ENCODE measurements at places on chromosomes 12 and 14.

- DNase-seq: no peak
Observed at GRCh38 chr12:89693639-89694202, 14.9 kb downstream of the ATP2B1 start.

- no peak for DNase-seq
Observed at GRCh38 chr14:100149851-100150611, 9.4 kb downstream of the DEGS2 start.

DNA sequence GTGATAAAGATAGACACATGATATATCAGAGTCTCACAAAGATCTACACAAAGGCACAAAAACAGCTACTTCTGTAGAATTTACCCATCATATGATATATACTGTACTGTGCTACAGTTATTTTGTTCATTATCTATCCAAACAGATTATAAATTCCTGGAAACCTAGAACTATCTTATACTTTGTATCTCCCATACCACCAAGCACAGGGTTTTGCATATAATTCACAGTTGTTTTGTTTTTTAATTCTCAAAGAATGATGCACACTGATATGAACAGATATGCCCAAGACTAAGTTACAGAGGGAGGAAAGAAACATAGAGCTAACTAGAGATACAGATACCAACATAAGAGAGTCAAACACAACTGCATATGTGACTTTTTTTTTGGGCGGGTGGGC is 3.4 kb downstream of the PRKAG1 start:
- no peak for DNase-seq

DNA sequence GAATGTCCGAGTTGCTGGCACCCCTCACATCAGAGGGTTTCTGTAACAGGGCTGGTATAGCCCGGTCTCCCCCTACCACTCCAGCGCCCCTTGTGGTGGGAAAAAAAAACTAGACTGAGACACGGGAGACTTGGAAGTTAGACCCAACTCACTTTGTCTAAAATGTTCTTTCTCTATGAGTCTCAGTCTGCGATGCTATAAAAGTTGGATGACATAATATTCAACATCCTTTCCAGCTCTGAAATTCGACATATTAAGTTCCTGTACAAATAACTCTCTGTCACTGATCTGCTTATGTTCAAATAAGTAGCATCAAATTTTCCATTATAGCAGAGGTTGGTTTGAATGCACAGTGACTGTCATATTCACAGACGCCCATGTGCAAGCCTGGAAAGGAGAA is 25.7 kb upstream of the TC2N start:
- DNase-seq: no peak

- DNase-seq: no peak
Observed at GRCh38 chr12:56321027-56321426, 5.2 kb upstream of the CNPY2 start.

- DNase-seq: no peak
Observed at GRCh38 chr14:72945356-72946027, 19.2 kb downstream of the DCAF4 start.

- DNase-seq: no peak
Observed at GRCh38 chr12:52617403-52617785, 965 bp downstream of the KRT73 start.

GRCh38 chr14:69318901-69319475 is 59.0 kb downstream of the GALNT16 start:
- DNase-seq: no peak

DNA sequence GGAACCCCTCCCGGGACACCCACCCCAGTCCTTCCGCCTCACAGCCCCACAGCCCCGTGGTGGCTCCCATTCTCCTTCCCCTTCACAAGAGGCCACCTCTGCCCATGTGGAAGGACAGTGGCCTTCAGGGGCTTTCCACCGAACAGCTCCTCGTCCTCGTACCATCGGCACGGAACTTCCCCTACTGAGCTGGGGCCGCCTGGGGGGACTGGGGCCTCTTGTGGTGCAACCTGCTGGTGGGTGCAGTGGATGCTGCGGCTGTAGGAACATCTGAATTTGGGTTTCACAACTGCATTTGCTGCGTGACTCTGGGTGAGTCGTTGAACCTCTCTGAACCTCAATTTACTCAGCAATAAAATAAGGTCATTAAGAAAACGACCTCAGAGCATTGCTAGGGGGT is 50.9 kb downstream of the RFLNA start:
- DNase-seq: no peak

DNA sequence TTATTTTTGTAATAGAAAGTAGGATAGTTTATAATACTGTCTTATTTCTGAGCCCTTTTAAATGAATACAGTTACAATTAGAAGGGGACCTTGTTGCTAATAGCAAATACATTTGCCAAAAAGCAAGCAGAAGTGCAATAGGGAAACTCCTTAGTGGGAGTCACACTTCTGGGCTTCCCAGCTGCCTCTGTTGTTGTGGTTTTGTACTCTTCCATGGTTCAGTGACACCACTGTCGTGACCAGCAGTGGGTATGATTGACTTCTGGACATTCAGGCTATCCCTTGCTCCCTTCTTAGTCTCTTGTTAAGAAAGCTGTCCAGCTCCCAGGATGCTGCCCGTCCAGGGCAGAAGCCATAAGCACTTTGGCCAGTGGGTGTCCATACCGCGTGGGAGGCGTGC is 22.6 kb downstream of the TCTN1 start:
- DNase-seq: no peak

DNA sequence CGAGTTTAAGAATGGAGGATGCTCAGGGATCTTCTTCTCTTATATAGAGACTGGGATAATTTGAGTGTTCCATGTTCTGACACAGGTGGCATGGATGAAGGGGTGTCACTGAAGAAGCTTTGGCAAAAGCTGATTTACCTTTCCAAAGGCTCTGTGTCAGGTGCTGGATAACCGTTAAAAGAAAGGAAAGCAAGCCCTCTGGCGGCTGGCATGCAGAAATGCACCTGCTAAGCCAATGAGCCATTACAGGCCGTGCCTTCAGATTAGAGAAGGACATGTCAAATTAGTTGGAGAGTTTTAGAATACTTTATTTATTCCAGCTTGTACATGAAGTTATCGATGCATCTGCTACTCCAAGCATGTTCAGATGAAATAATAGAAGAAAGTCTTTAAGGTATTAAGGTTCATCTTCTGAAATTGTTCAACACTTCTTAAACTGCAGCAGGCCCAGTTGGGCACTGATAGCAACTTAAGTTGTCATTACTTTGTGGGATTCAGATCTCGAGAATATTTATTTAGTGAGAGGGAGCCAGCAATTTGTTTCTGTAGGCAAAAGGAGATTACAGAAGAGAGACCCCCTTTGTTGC is 678.2 kb downstream of the NRXN3 start:
- no peak for DNase-seq

- DNase-seq: no peak
Observed at GRCh38 chr14:30657050-30657449, 34.9 kb downstream of the SCFD1 start.

DNA sequence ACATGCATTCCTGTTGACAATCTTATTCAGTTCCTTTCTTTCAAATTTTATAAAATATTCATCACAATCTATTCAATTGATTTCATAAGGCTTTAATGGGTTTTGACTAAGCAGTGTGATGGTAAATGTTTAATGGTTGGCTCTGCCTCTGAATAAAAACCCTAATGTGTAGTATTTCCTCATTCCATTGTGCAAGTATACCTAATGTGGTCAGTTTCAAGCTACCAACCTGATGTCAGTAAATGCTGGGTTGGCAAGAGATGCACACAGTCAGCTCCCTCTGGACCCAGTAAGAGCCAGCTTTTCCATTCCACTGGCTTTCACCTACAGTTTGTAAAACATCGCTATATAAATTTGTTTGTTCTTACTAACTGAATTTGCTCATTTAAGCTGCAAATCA is 53.9 kb downstream of the METTL25 start:
- DNase-seq: no peak

DNA sequence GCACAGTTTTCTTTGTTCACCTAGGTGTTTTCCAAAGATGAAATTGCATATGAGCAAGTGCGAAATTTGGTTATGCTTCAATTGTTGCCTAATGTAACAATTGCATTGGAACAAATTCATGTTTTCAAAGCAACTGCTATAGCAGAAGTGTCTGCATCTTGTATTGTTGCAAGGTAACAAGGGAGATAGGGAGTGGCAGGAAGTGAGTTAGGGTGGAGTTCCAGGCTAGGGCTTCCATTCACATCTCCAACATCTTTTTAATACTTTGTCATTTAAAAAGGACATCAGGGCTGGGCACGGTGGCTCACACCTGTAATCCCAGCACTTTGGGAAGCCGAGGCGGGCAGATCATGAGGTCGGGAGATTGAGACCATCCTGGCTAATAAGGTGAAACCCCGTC is 312.3 kb upstream of the E2F7 start:
- DNase-seq: no peak

GRCh38 chr14:94545131-94545841 is 16.0 kb upstream of the SERPINA4 start:
- DNase-seq: no peak

- no peak for DNase-seq
Observed at GRCh38 chr12:132239796-132240668, 89.4 kb downstream of the GALNT9 start.

GRCh38 chr12:122356192-122356635 is 66.3 kb downstream of the CLIP1 start:
- DNase-seq: no peak

DNA sequence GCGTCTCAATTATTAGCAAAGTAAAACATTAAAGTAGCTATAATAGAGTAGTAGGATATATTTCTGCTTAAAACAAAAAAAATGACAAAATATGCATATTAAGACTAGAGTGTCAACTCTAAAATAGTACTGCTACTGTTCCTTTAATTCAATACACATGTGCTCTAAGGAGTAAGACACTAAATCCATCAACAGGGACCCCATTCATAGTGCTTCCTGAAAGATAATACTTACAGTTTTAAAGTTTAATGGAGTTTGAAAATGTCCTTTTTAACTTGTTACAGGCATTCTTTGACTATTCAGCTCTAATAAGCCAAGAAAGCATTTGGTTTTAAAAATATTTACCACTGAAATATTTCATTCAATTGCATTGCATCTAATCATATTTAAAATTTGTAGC is 145.2 kb downstream of the ADAMTS20 start:
- DNase-seq: no peak

GRCh38 chr14:36099619-36100018 is 76.9 kb downstream of the PTCSC3 start:
- DNase-seq: no peak

DNA sequence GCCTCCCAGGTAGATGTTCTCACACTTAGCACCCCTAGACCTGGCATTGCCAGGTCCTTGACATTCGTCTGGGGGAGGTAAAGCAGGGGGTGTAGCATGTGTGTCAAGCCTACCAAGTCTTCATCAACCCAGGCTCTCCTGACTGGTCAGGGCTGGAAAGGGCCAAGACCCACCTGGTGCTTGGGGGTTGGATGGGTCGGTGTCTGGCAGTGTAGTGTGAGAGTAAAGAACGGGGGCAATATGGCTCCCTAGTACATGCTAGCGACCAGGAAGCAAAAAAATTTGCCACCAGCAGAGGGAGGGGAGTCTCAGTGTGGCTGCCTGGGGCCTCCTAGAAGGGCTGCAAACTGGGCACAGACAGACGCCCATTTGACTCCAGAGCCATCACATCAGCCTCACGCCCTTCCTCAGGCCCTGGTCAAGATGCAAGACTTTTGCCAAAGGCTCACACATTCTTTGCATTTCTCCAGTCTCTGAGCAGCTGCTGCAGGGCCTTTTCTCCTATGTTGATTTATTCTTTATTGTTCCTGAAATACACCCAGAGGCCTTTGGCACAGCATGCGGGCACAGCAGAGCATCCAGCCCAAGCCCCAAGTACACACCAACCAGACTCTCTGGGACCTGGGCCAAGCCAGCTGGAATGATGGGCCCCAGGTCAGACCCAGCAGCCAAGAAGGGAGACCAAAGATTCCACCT is 38.3 kb upstream of the PNMA1 start:
- DNase-seq: no peak

- DNase-seq: no peak
Observed at GRCh38 chr12:19893514-19893913, 454.2 kb downstream of the AEBP2 start.

GRCh38 chr12:45256721-45257120 is 40.8 kb downstream of the ANO6 start:
- DNase-seq: no peak

DNA sequence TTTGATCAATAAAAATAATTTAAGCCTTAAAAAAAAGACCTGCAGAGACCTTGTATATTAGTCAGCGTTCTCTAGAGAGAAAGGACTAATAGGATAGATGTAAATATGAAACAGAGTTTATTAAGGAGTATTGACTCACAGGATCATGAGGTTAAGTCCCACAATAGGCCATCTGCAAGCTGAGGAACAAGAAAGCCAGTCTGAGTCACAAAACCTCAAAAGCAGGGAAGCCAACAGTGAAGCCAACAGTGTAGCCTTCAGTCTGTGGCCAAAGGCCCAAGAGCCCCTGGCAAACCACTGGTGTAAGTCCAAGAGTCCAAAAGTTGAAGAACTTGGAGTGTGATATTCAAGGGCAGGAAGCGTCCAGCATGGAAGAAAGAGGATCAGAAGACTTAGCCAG is 66.3 kb downstream of the TBX5 start:
- DNase-seq: no peak

DNA sequence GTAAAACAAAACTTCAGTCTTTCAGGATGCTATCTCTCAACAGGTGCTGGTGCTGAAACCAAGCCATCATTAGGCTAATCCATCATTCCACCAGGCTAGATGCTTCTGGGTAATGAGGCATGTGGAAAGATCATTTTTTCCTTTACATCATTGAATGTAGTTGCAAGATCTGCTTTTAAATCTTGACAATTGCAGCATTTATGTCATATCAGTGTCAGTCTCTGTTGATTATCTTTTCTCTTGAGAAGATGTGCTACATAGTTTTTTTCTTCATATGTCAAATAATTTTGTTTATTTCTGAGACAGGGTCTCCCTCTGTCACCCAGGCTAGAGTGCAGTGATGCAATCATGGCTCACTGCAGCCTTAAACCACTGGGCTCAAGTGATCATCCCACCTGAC is 16.2 kb upstream of the EXD2 start:
- DNase-seq: no peak

DNA sequence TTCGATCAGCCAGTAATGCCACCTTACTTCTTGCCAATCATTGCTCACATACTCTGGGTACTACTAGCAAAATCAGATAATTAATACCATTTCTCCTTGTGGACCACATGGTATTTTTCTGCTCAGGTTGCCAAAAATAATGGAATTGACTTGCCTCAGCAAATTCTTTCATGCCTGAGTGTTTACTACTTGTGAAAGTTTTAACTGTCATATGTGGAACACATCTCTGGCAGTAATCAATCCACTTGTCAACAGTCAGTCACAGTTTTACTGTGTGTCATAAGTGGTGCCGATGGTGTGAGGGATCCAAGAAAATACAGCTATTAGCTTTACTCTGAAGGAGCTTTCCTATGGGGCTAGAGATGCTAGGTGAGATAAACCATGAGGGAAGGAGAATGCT is 55.3 kb upstream of the ATF1 start:
- no peak for DNase-seq

- no peak for DNase-seq
Observed at GRCh38 chr14:106372870-106373652, 846.7 kb downstream of the TMEM121 start.

GRCh38 chr14:71720978-71721624 is 211.1 kb upstream of the RGS6 start:
- peak; percentile 42 for DNase-seq

DNA sequence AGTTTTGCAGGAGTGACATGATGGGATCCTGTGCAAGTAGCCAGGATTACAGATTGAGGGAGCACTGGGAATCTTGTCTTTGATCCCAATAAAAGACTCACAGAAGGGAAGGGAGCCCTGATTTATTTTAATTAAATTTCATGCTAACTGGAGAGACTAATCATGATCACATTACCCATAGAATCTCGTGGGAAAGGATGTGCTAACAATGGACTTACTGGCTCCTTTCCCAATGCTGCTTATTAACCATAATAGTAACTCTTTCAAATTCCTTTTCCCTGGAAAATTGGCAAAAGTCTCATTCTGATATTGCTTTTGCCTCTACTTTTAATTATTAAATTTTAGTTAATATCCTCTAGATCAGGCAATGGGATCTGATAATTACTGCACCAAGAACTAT is 174.8 kb upstream of the AVPR1A start:
- no peak for DNase-seq
